ENCODE measurements at places on chromosomes 11 and 22. TPM values are rescaled to one million over a fixed set of nuclear protein-coding genes. Genes with fewer than 3 reads are reported as not detected.

Gene C11orf16
- total RNA-seq = not detected

- no peaks in the 10 kb centered on the region for H3K4me1 ChIP-seq
- no peak for DNase-seq
- H3K36me3 ChIP-seq = no peaks in the 10 kb centered on the region
- no peak overlapping the region for H3K27ac ChIP-seq
- peaks cover 4% of the 10 kb centered on the region for H3K27me3 ChIP-seq
These were observed 49.0 kb upstream of the FGF3 start for GRCh38 chr11:69868006-69868810.

Gene CAPN1
- 207 TPM for total RNA-seq

Gene TMEM218
- 16.9 TPM for total RNA-seq

GRCh38 chr11:96014217-96014616 is 90.3 kb upstream of the MTMR2 start:
- peaks cover 5% of the 10 kb centered on the region for H3K36me3 ChIP-seq
- peak; percentile 65 for DNase-seq
- peaks cover 59% of the 10 kb centered on the region for H3K4me1 ChIP-seq
- H3K27me3 ChIP-seq = no peaks in the 10 kb centered on the region
- peak overlapping the region; percentile 42 for H3K4me3 ChIP-seq
- peak overlapping the region; percentile 91 for H3K27ac ChIP-seq

All from activated CD4-positive, alpha-beta T cell treated with anti-CD3 and anti-CD28 coated beads, Interleukin-2, amount 10 ng/mL, durations not matched to agents 7 days and 5 days (primary cell).